ENCODE measurements at places on chromosomes 6 and 20.

GRCh38 chr20:53917145-53918019 lies 153.0 kb downstream of the BCAS1 start:
- no peak for DNase-seq

DNA sequence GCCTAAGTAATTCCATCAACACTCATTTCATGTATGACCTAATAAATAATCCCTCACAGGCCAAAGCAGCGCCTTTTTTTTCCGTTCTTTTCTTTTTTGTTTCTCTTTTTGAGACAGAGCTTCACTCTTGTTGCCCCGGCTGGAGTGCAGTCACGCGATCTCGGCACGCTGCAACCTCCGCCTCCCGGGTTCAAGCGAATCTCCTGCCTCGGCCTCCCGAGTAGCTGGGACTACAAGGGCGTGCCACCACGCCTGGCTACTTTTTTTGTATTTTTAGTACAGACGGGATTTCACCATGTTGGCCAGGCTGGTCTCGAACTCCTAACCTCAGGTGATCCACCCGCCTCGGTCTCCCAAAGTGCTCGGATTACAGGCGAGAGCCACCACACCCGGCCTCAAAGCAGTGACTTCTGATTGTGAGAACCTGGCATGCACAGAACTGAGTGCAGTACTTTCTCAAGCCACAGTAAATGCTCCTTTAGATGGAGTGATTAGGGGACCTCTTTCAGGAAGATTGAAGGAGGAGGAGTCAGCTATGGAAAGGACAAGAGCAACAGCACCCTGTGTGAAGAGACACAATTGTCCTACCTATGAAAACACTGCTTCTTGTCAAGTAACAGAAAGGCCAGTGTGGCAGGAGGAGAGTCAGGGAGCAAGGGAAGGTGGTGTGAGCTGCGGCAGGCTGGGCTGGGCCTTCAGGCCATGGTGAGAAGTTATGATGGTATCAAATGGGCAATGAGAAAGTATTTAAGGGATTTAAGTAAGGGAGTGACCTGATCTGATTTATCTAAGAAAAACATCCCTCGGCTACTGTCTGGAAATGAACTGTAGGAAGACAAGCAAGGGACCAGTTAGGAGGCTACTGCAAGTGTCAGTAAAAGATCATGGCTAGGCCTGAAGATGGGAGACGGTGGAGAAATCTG lies 1.7 kb upstream of the SCAF8 start:
- no peak for DNase-seq

DNA sequence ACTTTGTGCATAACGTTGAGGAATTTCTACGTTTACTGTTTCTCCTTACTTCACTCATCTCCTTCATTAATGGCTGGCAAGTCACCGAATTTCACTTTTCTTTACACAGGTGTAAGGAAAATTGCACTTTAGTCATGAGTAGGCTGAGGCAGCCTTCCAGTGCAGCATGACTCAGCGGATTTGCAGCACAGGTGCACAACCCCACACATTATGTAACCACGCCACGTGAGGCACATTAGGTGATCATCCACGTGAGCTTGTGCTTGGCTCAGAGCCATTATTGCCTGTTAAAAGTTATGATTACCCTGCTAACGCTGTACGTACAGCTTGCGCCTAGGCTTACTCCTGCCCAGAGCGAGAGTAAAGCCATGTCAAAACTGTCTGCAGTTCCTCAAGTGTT lies 158.8 kb downstream of the NKAIN2 start:
- DNase-seq: no peak

GRCh38 chr6:5850848-5851255 lies 155.9 kb downstream of the NRN1 start:
- DNase-seq: no peak

GRCh38 chr6:30192076-30192475 lies 21.1 kb downstream of the TRIM26 start:
- no peak for DNase-seq

DNA sequence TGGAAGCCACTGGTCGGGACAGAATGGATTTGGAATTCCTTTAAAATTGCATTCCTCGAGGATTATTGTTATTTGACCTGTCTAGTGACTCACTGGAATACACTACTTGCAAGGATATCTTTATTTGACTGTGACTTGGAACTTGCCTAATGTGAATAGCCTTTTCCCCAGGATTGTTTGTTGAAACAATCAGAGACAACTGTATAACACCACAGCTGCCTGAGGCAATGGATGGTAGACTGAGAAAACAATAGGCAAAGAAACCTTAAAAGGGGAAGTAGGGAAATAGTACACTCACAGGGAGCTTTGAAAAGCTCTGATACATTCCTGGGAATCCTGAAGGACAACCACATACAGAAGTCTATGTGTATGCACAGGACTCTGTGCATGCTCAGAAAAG lies 465.3 kb downstream of the BMP2 start:
- no peak for DNase-seq

DNA sequence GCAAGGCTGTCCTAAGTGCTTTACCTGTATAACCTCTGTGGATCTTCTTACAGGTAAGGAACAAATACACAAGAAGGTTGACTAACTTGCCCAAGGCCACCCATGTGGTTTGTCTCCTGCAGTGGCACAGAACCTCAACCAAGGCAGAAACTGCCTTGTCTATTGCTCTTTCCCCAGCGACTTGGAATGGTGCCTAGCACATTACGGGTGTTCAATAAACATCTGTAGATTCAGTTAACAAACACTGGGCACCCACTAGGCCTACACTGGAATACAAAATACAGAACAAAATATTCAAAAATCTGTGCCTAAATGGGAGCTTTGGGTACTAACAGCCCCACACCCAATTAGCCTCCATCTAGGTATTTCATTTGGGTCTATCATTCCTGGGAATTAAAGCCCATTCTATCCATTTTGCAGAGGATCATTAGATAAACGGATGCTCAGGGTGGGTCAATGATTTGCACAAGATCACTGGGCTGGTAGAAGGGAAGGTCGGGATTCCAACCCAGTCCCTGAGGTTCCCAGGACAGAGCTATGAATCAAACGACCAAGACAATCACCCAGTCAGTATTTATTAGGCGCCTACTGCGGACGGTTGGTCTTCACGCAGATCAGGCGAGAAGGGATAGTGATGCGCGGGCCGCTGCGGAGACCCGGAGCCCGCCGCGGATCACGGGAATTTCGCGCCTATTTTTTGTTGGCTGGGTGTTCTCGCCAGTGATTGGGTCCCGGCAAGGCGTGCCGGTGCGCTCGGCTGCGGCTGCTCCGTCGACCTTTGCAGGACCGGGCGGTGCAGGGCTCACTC lies at the start of gene STK35:
STK35 (plus strand) TSS at position 771 of the 808 bp plus-strand sequence. CDS start 55 bp downstream, outside the sequence.
- no peak for DNase-seq

DNA sequence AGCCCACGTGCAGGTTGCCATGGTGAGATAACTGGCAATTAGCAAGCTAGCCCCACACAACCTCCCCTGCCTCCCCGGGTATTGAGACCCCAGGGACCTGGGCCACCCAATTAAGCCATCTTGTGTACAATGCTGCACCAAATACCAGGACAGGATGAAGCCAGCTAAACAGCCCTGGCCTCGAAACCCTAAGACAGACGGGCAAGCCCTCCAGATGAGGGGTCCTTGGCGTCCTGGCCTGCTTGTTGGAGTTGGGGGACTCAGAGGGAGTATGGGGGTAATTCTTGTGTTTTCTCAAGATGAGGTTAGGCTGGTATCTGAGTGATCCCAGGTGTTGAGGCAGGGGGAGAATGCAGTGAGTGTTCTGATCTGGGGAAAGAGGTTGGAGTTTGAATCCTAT lies 8.8 kb upstream of the MAPRE1 start:
- no peak for DNase-seq

- no peak for DNase-seq
Observed at GRCh38 chr20:22931653-22932608, 103.2 kb upstream of the SSTR4 start.

DNA sequence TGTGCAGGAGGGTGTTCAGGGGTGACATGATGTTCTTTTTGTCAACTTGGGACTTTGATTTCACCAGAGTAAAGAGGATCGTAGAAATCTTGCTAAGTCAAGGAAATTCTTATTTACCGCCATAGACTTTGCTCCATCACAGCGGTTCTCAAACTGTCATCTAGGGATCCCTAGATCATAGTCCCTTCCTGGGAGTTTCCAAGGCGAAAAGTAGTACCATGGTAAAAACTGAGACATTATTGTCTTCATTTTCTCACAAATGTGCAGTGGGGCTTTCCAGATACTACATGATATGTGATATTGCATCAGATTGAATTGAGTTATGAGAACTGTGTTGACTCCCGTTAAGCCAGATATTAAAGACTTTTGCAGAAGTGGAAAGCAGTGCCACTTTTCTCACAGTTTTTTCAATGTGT lies 79.7 kb downstream of the JARID2 start:
- no peak for DNase-seq

DNA sequence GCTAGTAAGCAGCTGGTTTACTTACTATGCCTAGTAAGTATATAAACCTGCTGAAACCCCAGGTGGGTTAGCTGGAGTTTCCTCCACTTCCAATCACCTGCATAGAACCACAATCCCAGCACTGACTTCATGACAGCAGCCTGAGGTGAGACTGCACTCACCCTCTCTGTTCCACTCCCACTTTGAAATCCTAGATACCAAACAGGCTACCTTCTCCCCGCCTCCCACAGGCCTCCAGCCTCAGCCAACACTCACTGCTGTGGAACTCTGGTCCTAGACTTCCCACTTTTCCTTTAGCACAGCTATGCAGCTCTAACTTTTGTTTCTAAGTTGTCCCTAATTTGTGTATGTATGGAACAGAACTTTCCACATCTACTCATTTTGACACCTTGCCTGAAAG lies 149.7 kb upstream of the ARID1B start:
- no peak for DNase-seq

GRCh38 chr6:148438632-148439031 lies 96.0 kb downstream of the SASH1 start:
- no peak for DNase-seq

DNA sequence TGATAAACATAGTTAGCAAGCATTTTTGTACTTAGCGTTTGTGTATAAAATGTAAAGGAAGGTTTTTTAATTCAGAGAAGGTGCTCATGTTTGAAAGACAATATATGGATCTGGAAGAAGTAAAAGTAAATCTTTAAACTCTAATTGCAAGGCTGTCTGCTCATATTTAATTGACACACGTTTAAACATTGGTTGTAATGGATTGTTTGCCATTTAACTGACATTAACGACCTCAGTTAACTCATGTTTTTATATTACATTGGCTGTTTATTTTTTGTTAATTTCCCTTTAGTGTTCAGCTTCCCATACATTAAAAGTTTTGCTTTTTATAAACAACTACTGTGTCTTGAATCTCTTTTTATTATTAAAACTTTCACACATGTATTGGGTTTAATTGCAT lies 208.1 kb downstream of the ARID1B start:
- DNase-seq: no peak

DNA sequence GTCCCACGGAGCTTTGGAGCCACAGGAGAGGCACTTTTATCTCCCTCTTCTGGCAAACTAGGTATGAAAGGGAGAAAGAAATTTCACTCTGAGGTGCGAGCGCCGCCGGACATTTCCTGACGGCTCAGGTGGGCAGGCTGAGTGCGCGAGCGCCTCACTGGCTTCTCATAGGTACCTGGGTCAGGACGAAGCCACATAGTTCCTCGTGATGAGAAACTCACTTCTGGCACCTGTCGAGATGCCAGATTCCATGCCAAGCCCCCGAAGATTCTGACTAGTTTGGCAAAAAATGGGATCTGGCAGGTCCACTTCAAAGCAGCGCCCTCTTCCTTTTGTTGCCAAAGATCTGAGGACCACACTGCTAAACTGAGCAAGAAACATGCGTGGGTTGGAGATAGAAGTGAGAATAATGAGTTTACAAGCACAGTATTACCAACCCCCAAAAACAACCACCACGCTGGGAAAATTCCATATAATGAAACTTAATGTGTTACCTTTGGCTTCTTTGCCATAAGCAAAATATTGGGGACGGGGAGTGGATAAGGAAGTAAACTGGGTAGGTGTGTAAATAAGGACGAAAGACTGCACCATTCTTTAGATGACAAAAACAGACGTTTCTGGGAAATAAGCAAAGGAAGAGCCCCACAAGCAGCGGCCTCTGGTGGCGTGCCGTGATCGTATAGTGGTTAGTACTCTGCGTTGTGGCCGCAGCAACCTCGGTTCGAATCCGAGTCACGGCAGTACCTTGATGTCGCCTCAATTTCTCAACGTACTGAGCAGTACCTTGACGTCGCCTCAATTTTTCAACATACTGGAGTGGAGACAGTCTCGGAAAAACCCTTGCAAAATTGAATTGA lies 89.8 kb upstream of the PRSS16 start:
- no peak for DNase-seq

GRCh38 chr6:5175635-5176034 lies 85.1 kb downstream of the LYRM4 start:
- no peak for DNase-seq

DNA sequence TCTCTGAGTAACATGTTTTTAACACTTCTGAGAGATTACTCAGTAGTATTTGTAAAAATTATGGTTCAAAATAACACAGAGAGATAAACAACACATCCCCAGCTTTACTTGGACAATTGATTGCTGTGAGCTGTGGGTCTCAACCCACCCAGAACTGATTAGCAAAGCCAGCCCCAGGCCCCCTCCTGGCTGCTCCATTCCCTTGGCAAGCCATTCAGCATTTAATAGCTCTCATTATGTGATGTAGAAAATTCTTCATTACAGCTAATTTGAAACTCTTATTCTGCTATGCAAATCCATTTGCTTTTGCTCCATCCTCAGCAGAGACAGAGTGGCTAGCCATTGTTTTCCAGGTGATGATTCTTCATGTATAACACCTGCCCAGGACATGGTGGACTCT lies 16.6 kb upstream of the SIRT5 start:
- DNase-seq: no peak

DNA sequence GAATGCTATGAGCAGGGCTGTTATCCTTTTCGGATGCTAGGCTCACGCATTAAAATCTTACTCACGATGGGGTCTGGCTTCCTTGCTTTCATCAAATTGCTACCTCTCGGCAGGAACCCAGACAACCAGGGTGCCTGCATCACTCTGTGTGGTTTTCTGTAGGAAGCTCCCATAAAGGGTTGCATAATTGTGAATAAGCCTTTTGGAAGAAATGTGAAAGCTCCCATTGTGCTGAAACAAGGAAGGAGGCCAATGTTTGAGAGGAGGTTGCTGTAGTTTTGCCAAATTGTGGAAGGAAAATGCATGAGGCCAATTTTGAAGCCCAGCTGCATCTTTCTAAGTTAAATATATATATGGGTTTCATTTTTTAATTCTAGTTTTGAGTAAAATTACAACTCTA lies 615.5 kb downstream of the C6orf118 start:
- no peak for DNase-seq
